ENCODE measurements at places on chromosomes 13 and 19. TPM values are rescaled to one million over a fixed set of nuclear protein-coding genes. Genes with fewer than 3 reads are reported as not detected.

- DNase-seq: no peak
These were observed 73.0 kb downstream of the IPO5 start for GRCh38 chr13:98026457-98026857.

The SHC2 gene
- total RNA-seq: 19.5 TPM

The RAB3A gene
- total RNA-seq: 0.38 TPM

The COX7A1 gene
- total RNA-seq: 1.0 TPM

The ZNF443 gene
- total RNA-seq: 3.4 TPM

DNA sequence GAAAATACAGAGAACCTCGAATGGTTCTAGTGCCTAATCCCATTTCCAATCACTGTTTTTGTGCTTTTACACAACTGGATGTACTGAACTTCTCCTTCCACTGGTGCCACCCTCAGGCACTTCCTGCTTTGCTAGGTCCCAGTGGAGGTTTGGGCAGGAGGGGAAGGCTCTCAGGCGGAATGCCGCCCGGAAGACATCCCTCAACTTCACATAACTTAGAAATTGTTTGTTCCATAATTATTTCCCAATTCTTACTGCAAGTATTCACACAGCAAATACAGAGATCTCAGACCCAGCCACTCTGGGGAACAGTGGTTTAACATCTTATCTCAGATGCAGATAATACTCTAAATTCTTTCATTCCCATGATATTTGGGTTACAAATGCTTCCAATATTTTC, 195.7 kb upstream of the IPO5 start:
- DNase-seq: no peak

DNA sequence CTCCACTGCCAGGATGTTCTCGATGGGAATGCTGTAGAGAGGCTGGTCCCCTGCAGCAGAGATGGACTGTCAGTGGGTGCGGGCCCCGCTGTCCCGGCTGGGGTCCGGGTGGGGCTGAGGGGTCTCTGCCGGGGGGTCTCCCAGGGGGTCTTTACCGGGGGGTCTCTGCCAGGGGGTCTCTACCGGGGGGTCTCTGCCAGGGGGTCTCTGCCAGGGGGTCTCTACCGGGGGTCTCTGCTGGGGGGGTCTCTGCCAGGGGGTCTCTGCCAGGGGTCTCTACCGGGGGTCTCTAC, 25.7 kb upstream of the C13orf46 start:
- DNase-seq: no peak

DNA sequence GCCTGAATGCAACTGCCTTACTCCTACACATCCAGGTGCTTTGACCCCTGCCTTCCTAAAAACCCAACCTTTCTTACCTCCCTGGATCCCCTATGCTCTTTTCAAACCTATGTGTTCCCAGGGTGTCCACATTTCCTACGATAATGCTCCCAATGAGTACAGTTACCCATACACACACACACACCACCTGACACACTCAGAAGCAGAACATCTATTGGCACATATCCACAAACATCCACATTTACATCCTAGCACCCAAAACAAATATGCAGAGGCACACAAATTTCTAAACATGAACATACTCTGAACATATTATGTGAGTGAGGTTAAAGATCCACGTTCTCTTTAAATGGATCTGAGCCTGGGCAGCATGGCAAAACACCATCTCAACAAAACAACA, 22.4 kb upstream of the PLAUR start:
- DNase-seq: no peak

DNA sequence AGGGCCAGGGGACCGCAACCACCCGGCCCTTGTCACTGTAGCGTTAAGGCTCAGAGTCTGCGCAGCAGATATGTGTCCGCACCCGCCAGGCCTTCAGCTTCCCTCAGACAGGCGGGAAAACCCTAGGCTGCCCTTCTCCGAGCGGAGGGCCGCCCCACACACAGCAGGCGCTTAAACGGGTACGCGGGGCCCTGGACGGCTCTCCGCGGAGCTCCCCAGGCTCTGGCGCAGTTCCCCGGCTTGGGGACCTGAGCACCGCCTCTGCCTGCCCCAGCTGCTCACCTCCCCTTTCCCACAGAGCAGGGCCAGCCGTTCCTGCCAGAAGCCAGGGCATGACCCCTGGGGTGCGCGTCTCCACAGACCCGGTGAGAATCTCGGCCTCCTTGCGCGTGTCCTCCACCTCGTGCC, 593 bp downstream of the ZNF135 start:
- DNase-seq: no peak

DNA sequence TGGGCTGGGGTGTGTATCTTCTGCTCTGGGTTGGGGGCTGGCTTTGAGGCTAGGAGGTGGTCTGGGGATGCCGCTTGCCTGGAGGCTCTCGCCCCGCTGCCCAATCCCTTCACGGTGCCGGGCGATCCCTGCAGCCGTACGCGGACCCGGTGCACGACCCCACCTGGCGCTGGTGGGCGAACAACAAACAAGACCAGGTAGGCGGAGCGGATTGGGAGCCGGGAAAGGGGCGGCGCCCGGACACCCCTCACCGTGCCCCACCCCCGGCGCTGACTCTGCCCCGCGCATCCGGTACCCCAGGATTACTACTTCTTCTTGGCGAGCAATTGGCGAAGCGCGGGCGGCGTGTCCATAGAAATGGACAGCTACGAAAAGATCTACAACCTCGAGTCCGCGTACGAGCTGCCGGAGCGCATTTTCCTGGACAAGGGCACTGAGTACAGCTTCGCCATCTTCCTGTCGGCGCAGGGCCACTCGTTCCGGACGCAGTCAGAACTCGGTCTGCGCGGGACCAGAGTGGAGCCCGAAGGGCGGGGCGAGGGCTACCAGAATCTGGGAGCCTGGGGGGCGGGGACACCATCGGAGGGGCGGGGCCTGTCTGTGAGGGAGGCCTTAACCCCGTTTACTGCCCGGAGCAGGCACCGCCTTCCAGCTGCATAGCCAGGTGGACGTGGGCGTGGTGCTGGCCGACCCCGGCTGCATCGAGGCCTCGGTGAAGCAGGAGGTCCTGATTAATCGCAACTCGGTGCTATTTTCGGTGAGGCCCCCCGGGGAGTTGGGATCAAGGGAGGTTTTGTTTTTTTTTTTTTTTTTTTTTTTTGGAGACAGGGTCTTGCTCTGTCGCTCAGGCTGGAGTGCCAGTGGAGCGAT, 12.1 kb upstream of the PSMD8 start:
- no peak for DNase-seq

- no peak for DNase-seq
These were observed 4.7 kb upstream of the PRMT1 start for GRCh38 chr19:49672131-49672919.

GRCh38 chr13:94154367-94154766, 325.1 kb downstream of the DCT start:
- no peak for DNase-seq

DNA sequence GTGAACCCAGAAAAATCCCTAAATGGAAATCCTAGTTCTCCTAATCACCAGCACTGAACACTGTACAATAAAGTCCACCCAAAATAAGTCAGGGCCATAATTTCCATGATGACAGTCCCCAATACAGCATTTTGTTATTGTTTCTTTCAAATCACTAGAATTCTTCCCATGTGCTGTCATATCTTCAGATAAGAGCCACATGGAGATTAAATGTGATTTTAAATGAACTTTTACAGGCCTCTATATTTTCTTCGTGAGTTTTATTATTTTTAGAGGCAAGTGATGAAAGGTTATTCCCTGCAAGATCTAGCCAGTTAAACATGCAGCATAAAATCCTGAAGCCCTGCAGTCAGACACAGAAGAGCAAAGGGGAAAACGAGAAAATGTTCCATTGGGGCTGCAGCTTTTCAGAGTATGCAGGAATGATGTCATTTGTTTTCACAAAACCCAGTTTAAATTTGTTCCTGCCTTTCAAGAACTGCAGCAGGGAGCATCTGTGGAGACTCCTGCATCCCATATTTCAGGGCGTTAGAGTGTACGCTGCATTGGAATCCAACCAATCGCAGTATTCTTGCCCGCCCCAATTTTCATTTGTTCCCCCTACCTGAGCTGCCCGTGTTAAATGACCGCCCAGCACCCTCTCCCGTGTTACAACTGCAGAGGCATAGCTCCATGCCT, 167.2 kb upstream of the KLF12 start:
- no peak for DNase-seq

- no peak for DNase-seq
These were observed 95.7 kb downstream of the SLC10A2 start for GRCh38 chr13:102970542-102970941.

DNA sequence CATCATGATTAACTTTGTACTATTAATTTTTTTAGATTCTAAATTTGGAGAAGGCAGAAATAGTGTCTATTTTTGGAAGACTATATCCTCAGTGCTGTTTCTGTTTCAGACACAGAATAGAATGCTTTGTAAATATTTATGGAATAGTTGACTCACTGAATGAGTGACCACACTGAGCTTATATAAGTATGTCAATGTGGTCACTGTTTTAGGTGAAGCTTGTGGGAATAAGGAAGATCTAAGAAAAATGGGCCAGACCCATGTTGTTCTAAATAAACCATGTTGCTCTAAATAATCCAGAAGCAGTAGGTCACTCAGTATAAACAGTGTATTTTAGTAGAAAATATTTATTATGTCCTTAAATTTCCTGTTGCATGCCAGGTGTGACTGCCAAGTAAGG, 45.5 kb upstream of the DACH1 start:
- DNase-seq: no peak

- peak; percentile 5 for DNase-seq
These were observed 139.9 kb downstream of the ZAR1L start for GRCh38 chr13:32175307-32175706.

DNA sequence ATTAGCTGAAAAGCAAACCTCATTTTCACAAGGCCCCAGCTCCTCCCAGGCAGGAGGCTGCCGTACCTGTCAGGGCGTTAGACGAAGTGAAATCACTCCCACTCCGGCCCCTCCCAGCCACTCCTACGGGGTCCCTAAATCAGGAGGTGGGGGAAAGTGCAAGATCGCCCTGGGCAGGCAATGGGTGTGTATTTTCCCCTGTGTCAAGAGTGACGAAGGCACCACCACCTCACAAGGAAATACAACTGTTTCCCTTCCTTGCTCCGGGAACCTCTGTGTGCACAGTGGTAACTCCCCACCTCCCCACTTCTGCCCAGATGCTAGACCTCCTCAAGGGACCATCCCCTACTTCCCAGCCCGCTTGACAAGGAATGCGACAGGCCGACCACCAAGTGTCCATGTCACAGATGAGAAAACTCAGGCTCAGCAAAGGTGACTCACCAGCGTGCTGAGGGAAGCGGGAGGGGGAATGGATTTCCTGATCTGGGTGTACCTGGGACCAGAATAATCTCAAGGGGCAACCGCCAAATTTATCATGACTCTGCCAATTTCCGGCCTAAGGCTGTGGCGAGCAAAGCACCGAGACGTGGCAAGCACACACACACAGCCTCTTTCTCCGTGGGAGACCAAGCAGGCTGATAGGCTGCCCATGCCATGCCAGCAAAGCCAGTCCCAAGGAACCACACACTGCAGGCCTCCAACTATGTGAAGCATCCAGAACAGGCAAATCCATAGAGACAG, 7.3 kb downstream of the PPP6R1 start:
- peak; percentile 53 for DNase-seq

GRCh38 chr13:110221406-110222117, 85.4 kb downstream of the COL4A1 start:
- no peak for DNase-seq

DNA sequence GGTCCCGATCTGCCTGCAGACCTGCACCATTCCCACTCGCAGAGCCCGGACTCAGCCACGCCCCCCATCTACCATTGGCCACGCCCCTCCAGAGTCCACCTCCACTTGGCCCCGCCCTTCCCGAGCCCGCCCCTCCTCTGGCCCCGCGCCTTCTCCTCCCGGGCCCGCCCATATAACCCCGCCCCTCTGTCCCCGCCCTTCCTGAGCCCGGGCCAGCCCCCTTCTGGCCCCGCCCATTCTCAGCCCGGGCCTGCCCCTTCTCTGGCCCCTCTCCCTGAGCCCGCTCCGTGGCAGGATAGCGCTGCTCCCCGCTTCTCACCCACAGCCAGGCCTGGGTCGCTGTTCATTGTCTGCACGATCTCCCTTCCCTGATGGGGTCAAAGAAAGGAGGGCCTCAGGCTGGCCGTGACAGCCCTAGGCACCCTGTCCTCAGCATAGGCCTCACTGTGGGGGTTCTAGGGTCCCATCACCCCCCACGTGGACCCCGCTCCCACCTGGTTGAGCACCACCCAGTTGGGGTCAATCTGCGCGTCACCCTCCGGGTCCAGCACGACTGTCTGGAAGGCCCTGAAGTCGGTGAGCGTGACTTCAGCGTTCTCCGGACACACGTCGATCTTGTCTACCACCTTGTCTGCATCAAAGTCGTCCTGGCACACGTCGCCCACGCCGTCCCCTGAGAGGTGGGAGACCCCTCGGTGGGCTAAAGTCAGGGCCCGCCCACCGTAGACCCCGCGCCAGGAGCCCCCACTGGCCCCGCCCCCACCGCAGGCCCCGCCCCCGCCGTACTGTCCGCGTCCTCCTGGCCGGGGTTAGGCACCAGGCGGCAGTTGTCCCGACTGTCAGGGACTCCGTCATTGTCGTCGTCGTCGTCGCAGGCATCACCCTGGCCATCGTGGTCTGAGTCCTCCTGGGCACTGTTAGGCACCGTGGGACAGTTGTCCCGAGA, 5.7 kb downstream of the COMP start:
- no peak for DNase-seq

GRCh38 chr19:50380137-50380536, 3.9 kb downstream of the NR1H2 start:
- no peak for DNase-seq

The DPF1 gene
- total RNA-seq: 2.1 TPM

The THSD1 gene
- 4.8 TPM for total RNA-seq

- DNase-seq: no peak
These were observed 512 bp downstream of the MED4 start for GRCh38 chr13:48094404-48094780.
